ENCODE measurements at places on chromosomes 12 and 14.
A peak's percentile ranks its signal among the peaks of the same experiment; 100 is the strongest.

DNA sequence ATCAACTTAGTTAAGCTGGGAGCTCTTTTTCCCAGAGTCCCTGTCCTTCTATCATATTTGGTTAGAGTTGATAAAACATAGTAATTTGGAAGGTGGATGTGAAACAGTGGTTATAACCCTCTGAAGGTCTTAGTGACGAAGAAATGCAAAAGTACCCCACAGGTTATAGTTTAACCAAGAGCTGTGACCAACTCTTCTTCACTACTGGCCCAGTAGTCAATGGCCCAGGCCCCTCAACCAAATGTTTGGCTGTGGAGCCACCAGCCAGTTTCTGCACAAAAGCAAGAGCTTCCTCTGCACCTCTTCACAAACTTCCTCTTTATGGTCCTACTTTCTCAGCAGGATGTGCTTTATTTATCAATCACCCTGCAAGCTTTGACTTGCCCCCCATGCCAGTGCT lies 132.6 kb downstream of the BMP4 start:
- no peak for DNase-seq

DNA sequence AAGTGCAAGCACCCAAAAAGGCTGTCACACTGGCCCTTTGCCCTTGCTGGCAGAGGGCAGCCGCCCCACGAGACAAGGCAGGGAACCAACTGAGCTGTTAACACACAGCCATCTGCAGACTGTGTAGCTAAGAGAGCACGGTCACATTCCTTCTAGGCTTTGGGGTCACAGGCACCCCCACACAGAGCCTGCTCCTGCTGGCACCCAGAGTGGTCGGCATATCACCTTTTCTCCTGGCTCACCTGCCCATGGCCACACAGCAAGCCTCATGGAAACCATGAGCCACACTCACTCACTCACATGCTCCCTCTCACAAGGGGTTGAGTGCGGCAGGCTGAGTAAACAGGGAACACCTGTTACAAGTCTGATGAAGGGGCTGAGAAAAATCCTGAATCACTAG lies 214.5 kb downstream of the PCNX1 start:
- no peak for DNase-seq

GRCh38 chr14:43005807-43006206 lies 1399.1 kb downstream of the LRFN5 start:
- no peak for DNase-seq

DNA sequence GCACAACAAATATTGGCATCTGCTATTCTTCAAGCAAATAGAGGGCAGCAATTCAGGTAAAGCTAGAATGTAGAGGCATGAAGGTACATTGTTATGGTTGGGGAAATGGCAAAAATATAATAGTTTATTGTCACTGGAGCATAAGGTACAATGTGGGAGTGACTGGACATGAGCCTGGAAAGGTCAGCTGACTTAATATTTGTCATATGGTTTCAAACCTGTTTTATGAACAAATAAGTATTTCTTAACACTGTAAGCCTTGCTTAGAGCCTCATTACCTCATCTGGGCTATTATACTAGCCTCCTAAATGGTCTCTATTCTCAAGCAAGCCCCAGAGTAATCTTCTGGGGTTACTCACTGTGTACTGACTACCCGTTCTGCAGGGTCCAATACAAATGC lies 33.7 kb downstream of the FAM177A1 start:
- no peak for DNase-seq

DNA sequence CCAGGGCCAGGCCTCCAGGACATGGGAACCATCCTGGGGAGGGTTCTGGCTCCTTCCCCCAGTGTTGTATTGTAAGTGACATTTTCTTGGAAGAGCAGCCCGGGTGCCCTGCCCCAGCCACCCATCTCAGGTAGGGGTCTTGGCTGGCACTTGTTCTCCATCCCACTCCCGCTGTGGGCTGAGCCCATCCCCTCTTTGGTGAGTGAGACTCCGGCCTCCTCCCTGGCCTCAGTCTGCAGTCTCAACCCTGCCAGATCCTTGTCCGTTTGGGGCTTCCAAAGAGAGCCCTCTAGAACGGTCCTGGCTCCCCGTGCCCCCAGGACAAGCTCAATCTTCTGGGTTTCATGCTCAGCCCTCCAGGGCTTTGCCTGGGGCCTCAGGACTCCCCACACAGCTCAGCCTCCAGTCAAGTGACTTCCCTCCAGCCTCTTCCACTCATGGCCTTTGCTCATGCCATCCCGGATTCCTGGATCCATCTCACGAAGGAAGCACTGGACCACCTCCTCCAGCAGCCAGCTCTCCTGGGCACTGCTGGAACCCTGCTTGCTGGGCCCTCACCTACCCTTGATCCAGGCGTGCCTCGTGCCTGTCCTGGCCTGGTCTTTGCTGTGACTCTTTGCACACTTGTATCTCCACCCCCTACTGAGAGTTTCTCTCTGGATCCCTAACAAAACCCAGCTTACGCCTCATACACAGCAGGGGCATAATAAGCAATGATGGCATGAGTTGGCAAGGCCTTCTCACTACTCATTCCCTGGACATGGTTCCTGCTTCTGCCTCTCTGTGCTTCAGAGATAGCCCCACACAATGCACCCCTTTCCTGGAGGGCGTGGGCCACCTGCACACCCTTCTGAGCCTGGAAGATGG lies 297.4 kb upstream of the RTL1 start:
- peak; percentile 82 for DNase-seq

DNA sequence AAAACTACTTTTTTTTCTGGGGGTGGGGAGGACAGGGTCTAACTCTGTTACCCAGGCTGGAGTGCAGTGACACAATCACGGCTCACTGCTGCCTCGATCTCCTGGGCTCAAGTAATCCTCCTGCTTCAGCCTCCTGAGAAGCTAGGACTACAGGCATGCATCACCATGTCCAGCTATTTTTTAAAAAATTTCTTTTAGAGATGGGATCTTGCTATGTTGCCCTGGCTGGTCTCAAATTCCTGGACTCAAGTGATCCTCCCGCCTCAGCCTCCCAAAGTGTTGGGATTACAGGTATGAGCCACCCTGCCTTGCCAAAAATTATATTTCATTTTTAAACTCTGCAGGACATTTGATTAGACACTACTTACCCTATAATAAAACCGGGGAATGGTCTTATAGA lies 5.5 kb downstream of the PPP2R3C start:
- no peak for DNase-seq
